Mesenteric fat pad (tissue), 1 donor: ENCODE measurements at places on chromosomes 2 and 18.

DNA sequence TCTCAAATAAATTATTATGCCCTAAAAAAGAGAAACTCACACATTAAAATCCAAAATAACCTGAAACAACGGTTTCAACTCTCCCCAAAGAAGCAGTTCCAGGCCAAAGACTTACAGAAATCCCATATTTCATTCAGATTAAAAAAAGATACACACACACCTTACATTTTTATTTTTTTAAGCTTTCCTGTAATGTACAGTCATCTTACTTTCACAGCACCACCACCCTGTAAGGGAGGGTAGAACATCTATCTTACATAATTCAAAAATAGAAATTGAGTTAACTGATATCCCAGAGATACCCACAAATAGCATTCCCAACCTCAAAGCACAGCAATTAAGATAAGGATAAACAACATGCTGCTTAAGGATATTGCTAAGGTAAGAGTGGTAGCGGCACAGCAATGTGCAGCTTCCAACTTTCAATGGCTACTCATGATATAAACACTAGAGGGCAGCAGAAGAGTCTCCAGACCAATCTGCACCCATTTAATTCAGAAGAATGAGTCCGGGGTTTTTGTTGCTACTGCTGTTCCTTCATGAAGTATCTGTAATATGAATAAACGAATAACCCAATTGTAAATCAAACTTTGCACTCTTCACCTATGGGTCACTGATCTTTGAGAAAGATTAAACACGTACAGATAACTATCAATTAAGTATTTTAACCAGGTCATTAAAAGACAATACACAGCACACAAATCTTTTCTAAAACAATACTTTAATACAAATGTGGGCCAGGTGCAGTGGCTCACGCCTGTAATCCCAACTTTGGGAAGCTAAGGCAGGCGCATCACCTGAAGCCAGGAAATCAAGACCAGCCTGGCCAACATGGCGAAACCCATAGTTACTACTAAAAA is 11.3 kb downstream of the GFPT1 start:
- DNase-seq: no peak

- no peak for DNase-seq
Measured at GRCh38 chr2:114925296-114926255, 483.1 kb downstream of the DPP10 start.

- DNase-seq: no peak
Measured at GRCh38 chr2:172751564-172751963, 15.9 kb downstream of the RAPGEF4 start.

GRCh38 chr2:171432969-171433762 is 624 bp downstream of the METTL8 start:
- no peak for DNase-seq
